Stimulated activated CD4-positive, alpha-beta T cell treated with anti-CD3 and anti-CD28 coated beads, Interleukin-2, amount 100 ng/mL, for 24 hours (primary cell): ENCODE measurements at places on chromosomes 6 and 20.

- DNase-seq: no peak
Measured at GRCh38 chr6:111031151-111031550, 49.3 kb downstream of the RPF2 start.

GRCh38 chr20:7691647-7692269, 248.5 kb downstream of the HAO1 start:
- DNase-seq: no peak

DNA sequence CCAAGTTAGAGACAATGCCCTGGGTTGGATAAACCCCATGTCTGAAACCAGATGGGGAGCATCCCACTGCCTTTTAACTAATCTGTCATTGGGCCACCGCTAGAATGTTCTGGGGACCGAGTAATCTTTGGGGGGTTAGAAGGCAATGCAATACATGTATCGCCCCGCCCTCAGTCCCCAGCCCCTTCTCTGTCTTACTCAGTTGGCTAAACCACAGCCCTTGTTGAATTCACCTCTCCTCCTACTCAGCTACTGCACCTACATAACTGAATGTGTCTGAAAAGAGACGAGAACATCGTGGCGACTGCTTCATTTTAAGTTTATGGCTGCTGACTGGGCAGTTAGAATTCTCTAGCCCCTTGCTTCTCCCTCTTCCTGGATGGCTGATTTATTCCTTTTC, 15.1 kb upstream of the CCR6 start:
- DNase-seq: no peak

DNA sequence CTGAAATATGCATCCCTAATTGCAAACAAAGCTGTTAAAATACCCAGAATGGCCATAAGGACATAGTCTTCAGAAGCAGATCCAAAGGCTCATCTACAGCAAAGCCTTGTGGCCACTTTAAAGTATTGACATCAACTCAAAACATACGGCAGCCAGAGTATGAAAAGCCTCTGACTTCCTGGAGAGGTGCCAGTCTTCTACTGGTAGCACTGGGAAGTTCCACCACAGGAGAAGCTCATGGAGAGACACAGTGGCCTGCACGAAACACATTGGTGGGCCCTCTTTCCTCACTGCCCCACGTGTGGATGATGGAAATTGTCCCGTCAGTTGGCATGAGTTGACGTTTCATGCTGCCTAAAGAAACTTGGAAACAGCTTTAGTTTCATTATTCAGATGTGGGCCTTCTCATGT, 202.6 kb upstream of the HEY2 start:
- no peak for DNase-seq

- no peak for DNase-seq
Measured at GRCh38 chr6:43759136-43759906, 10.7 kb upstream of the VEGFA start.

DNA sequence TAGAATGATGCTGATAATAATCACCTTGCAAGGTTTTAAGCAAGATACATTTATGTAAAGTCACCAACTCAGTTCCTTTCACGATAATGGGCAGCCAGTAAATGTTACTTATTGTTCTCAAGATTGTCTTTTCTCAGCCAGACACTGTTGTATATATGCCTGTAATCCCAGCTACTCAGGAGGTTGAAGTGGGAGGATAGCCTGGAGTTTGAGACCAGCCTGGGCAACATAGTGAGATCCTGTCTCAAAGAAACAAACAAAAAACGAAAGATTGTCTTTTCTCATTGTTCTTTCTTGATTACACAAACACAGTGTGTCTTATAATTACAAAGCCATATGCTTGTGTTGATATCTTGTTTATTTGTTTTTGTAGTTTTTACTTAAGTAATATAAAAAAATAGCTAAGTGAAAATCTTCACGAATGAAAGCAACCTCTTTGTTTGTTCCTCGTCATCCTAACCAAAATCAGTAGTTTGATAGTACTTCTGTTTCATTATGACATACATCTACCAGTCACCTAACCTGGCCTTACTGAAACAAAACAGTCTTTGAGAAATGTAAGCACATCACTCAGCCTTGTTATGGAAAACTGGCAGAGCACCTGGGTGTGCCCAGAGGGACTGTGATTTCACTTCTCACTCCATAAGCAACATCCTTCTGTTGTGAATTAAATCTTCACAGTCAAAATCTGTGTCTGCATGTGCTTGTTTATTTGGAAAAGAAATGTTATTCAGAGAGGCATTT, 436.2 kb upstream of the SOX4 start:
- no peak for DNase-seq

GRCh38 chr6:22001396-22002027, 295.3 kb downstream of the PRL start:
- no peak for DNase-seq

DNA sequence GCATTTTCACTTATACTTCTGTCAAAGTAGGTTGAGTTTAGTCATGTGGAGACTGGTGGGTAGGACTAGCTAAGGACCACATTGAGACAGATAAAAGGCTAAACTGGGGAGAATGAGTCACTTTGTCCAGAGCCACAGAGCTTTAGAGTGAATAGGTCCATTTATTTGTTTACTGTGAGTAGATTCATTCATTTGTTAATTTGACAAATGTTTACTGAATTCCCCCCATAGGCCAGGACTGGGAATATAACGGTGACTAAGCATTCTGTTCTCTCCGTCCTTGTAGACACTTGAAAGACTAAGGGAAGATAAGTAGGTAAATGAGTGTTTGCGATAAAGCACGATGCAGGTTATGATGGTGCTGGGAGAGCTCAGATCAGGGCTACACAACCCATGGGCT, 699.7 kb upstream of the ID4 start:
- no peak for DNase-seq

- DNase-seq: no peak
Measured at GRCh38 chr20:56949318-56949717, 317.1 kb downstream of the BMP7 start.

DNA sequence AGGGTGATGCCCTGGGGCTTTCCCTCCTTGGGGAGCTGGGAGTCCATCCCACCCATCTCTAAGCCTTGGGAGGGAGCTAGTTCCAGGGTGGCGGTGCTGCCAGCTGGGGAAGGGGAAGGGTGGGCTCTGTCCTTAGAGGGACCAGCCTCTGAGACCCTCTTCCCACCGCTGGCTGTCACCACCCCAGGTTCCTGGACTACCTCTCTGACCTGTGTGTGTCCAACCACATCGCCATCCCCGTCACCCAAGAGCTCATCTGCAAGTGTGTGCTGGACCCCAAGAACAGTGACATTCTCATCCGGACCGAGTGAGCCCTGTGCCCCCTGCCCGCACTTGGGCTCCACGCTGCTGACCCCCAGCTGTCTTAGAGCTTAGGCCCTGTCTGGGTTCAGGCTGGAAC, 43.2 kb downstream of the UQCC2 start:
- no peak for DNase-seq

DNA sequence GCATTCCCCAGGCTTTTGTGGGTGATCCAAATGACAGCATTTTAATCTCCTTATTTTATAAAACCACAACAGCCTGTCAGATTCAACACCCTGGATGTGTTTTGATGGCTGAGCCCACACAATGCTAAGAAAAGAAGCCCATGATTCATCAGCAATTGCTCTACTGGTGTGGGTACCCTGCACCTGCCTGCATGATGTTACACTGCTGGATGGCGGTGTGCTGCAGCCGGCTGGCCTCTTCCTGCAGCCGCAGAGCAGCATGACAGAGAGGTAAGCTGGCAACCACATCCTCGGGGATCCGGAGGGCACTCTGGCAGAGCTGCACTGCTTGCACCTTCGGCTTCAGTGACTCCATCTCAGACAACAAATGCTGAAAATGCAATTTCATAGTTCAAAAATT, 327.5 kb downstream of the SYNE1 start:
- peak; percentile 68 for DNase-seq

DNA sequence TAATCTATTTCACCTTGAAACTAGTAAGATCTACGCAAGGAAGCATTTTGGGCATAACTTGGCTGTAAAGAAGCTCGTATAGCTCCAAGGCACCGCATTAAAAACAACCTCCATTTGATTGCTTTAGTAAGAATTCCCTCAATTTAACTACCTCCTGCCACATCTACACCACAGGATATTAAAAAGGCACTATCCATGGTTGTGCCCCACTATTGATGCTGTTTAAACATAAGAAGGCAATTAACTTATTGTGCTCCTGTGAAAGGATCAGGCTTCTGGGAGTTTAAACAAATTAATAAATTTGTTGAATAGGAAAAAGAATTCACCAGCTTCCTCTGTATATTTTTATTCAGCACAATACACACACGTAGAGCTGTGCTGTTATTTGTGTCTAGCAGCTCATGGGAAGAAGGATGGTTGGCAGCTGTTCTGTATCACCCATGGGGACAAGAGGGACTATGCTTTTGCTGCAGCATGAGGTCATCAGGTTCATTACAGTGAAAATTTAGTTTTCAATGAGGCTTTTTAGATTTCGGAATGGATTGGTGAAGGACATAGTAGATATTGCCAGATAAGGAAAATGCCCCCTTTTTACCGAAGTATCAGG, 513.3 kb downstream of the HAO1 start:
- no peak for DNase-seq

- DNase-seq: no peak
Measured at GRCh38 chr6:48844696-48845095, 618.4 kb downstream of the MMUT start.

- DNase-seq: no peak
Measured at GRCh38 chr6:5771211-5771610, 235.5 kb downstream of the NRN1 start.

- peak; percentile 56 for DNase-seq
Measured at GRCh38 chr20:1185790-1186334, 1.1 kb upstream of the TMEM74B start.

GRCh38 chr6:137968455-137968804, 101.4 kb downstream of the TNFAIP3 start:
- no peak for DNase-seq

GRCh38 chr6:150566486-150566885, 33.2 kb upstream of the PLEKHG1 start:
- no peak for DNase-seq

DNA sequence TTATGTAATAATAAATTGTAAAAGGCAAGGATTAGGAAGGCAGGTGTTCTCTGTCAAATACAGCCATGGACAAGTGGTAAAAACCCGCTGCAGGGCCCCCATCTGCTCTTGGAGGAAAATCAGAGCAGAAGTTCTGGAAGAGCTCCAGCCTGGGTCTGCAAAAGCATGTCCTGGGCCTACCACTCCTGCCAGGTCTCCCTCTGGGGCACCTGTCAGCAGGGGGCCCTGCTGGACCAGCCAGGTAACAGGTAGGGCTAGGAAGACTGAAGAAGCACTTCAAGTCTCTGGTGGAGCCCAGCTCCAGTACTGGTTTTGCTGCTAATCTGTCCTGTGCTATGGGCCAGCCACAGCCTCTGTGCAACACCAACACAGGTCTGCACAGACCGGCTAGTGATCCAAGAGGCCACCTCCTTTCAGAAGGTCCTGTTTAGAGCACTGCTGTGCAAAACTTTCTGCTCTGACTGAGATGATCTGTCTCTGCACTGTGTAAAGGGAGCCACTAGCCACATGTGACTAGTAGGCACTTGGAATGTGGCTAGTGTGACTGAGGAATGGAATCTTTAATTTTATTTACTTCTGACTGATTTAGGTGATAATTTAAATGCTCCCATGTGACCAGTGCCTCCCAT, 30.2 kb downstream of the RRBP1 start:
- DNase-seq: no peak

DNA sequence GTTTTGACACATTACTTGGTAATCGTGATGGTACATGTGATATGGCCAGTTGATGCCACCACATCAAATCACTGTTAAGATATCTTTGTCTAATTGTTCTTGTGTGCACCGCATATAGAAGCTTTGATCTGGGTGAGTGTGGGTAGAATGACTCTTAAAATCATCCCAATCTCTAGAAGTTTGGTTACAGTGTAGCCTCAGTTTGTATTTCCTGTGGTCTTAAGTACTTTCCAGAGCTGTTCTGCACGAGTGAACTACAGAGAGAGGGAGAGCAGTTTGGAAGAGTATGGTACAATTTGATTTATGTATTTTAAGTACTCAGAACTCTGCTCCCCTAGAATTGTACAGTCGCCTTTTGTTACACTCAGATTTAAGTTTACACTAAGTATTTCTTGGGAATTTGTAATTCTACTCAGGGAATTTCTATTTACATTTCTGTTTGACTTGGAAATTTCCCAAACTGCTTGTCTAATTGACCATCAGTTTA, 37.5 kb downstream of the SNX9 start:
- DNase-seq: no peak

DNA sequence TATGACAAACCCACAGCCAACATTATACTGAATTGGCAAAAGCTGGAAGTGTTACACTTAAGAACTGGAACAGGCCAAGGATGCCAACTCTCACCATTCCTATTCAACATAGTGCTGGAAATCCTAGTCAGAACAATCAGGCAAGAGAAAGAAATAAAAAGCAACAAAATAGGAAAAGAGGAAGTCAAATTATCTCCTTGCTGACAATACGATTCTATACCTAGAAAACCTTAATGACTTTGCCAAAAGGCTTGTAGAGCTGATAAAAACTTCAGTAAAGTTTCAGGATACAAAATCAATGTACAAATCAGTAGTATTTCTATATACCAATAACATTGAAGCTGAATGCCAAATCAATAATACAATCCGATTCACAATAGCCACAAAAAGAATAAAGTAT, 32.4 kb downstream of the OR5V1 start:
- no peak for DNase-seq

DNA sequence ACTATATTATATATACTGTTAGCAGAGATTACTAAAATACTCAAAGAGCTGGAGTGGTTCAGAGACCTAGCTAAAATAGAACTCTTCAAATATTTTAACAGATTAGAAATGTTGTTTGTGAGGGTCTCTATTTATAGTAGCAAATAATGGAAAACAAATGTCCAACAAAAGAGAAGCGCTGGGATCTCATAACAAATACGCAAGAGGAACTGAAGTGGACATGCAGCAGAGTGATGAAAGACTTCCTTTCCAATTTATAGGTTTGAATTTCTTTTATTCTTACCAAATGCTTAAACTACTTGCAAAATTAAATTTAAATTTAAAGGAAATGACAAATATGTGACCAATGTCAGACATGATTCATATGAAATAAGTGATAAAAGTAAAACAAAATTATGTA, 49.9 kb downstream of the PIGU start:
- DNase-seq: no peak

DNA sequence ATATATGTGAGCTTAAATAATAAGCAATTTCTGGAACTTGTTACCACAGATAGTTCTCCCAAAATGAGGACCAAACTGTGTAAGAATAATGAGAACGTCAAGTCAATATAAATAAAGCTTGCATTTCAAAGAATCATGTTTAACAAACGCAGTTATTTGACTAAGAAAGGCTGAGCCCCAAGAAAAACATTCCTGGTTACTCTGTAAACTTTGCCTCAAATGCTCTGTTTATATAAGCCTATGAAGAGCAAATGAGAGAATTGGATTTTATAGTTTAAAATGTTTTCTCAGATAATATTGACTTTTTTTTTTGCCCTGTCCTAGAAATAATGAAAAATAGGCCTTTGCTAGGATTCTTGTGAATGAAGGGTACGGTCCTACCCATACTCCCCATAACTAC, 81.3 kb downstream of the C6orf52 start:
- no peak for DNase-seq
